SJSA1 (cell line): ENCODE measurements at places on chromosomes 6 and 20.

GRCh38 chr6:148678682-148679081, 68.1 kb upstream of the UST start:
- no peak for DNase-seq

DNA sequence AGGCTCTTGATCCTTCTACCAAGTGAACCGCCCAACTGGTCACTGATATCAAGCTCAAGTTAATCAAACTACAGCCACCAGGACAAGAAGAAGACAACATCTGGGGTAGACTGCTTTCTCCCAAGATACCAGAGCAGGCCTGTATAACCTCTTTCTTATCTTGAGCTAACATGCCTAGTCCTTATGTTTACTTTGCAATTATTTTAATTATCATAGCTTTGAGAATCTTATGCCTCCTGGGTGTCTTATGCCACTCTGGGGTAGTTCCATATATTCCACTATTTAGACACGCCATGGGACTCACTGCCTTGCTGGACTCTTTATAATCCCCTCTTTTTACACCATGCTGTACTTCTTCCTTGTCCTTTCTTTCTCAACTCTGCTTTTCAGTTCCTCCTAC, 41.5 kb upstream of the ECI2 start:
- DNase-seq, result no peak

GRCh38 chr6:147534116-147534860, 25.8 kb downstream of the SAMD5 start:
- DNase-seq, result no peak

DNA sequence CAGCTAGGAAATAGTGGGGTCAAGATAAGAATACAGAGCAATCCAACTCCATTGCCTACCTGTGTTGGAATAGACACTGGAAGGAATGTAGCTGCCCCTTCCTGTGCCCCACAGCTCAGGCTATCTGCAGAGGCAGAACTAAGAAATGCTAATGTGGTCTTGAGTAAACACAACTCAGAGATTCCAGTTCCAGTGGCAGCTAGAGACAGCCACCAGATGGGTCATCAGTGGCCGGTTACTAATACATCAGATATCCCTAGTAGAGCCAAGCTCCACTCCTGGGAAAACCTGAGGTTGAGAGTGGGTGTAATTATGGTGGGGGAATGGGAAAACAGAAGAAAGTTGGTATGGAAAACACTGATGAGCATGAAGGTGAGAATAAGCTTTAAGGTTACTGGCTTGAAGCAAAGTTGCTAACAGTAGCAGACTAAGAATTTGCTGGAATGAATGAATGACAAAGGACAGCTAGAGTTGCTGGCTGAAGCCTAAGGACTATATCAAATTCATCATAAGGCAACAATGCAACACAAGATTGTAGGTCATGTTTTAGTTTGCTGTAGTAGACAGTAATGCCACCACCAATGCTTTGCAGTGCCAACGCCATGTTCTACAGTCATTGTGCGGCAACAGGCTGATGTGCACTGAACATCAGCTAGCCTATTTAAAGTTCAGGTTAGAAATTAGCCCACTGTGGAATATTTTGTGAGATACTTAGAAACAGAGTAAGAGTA, 28.3 kb upstream of the FAM83C start:
- peak; percentile 84 for DNase-seq

- no peak for DNase-seq
Measured at GRCh38 chr6:13098793-13099570, 229.4 kb downstream of the TBC1D7 start.

DNA sequence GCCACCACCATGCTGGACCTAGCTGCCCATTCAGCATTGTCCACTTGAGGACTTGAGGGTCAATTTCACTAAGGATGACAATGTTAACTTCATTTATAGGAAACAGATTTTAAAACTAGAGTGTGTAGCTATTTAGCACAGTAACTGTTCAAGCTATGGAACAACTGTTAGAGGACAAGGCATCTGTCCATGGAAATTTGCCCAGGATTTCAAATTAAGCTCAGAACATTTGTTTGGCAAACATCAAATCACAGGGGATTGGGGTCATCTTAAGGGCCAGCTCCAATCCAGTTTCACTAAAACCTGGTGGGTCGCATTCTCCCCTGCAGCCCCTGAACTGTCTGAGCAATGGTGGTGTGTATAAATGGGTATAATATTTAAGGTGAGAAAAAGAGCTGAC, 35.1 kb downstream of the PM20D2 start:
- DNase-seq, result no peak

GRCh38 chr20:46174469-46175126, 56.5 kb downstream of the CD40 start:
- DNase-seq, result no peak

DNA sequence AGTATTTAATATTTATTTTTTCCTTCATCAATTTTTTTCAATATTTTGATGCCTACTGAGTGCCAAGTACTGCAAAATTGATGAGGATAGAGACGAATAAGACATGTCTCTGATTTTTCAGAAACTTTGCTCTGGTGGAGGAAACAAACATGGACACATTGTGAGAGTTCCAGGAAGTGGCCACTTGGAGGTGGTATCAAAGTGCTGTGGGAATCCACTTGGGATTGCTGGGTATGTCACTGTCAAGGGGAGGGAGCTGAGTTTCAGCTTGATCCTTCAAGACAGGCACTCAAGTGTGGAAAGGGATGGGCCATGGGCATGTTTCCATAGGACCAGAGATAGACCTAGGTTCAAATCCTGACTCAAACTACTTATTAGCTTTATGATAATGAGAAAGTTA, 24.5 kb upstream of the ABCC10 start:
- DNase-seq, result no peak

DNA sequence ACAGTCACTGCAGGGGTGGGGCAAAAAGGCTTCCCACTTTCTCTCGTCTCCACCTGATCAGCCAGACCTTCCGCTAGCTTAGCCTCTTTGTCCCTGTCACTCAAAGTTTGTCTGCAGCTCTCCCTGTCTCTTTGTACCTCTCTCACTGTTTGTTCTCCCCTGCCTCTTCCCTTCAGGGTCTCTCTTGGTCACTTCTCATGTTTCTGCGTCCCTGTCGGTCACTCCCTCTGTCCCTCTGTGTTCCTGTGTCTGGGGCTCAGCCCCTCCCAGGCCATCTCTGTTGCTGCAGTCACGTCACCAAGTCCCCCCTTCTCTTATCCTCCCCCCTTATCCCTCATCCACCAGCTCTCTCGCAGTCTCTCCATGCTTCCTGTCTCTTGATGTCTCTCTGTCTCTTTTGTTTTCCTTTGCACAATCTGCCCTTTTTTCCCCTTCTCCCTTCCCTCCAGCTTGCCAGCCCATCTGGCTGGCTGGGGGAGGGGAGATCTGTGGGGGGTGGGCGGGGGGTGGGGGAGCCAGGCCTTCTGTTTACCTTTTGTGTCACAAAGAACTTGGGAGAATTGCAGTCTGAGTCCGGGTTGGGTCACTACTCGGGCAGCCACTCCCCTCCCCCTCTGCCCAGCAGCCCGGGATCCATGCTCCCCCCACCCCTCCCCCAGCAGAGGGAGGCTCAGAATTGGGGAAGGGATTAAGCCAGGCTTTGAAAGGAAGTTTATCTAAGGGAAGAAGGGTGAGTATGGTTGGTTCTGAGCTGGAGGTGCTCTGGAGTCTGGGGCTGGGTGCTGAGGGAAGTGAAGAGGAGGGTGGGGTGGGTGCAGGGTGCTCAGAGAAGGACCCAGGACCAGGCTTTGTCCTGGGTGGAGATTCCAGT, 32.3 kb downstream of the FOXP4 start:
- peak; percentile 77 for DNase-seq

GRCh38 chr6:106098383-106099234, 12.5 kb downstream of the PRDM1 start:
- peak; percentile 52 for DNase-seq

- DNase-seq, result no peak
Measured at GRCh38 chr6:167781868-167782267, 44.8 kb upstream of the AFDN start.

GRCh38 chr6:88574031-88574430, 389.4 kb downstream of the RNGTT start:
- no peak for DNase-seq

GRCh38 chr6:114581293-114581692, 238.5 kb upstream of the HS3ST5 start:
- DNase-seq, result no peak

- no peak for DNase-seq
Measured at GRCh38 chr20:34632870-34633452, 43.9 kb downstream of the PIGU start.

DNA sequence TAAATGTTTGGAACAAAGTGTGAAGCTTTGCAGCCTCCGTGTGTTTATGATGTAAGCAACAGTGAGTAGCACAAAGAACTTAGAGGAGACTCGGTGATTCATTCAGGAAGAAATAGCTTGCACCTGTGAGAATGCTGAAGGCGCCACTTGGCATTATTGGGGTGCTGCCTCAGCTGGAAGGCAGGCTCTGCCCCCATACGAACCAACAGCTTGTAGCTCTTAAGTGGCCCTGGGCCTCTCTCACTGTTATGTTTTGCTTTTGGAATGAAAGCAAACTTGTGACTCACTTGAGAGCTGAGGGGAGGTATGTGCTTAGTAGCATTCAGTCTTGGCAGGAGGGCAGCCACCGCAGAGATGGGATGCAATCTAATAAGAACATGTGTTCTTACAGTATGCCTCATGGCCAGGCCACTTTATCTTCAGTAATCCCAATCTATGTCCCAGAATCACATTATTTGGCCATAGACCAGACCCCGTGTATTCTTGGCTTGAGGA, 310.7 kb downstream of the EYA4 start:
- peak; percentile 72 for DNase-seq

- no peak for DNase-seq
Measured at GRCh38 chr20:49230561-49231133, 11.4 kb downstream of the DDX27 start.

- DNase-seq, result no peak
Measured at GRCh38 chr6:165605901-165606739, 56.9 kb downstream of the PDE10A start.

DNA sequence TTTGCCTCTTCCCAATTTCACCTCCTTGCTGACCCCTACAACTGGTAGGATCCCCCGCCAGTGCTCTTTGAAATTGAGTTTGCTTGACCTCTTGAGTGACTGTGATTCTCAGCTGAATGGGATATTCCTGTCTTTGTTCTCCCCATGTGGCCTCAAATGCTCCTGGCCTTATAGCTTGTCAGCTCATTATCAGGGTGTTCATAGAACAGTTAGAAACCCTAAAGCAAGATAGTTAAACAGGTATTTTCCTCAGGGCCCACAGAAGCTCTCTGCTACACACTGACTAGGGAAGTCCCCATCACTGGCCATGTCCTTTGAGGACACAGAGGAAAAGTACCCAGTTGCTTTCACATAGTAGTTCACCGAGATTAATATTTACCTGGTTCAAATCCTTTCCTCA, 211.5 kb upstream of the DTNBP1 start:
- DNase-seq, result no peak

DNA sequence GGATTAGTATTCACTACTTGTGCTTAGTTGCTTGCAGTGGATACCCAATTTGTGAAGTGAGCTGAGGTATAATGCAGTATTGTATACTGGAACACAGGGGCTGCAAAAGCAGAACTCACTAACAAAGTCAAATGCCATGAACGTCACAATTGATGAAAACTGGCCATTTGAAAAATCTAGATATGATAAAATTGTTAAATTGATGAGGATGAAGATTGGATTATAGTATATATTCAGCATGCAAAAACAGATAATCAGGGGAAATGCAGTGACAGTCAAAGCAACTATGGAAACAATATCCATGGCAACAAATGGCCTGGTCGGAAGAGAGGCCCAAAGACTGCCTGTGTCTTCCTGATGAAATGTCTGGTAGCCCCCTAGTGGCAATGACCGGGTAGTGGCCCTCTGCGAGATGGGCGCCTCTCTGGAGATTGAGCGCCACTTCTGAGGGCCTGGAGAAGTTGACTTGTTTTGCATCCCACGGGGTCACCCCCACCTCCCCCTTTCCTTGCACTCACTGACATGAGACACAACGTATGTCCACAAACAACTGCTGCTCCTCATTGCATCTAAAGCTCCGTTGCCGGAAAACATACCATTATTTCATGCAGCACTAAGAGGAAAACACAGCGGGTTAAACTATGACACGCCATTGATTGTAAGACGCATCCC, 43.6 kb downstream of the C6orf15 start:
- DNase-seq, result peak; percentile 68

DNA sequence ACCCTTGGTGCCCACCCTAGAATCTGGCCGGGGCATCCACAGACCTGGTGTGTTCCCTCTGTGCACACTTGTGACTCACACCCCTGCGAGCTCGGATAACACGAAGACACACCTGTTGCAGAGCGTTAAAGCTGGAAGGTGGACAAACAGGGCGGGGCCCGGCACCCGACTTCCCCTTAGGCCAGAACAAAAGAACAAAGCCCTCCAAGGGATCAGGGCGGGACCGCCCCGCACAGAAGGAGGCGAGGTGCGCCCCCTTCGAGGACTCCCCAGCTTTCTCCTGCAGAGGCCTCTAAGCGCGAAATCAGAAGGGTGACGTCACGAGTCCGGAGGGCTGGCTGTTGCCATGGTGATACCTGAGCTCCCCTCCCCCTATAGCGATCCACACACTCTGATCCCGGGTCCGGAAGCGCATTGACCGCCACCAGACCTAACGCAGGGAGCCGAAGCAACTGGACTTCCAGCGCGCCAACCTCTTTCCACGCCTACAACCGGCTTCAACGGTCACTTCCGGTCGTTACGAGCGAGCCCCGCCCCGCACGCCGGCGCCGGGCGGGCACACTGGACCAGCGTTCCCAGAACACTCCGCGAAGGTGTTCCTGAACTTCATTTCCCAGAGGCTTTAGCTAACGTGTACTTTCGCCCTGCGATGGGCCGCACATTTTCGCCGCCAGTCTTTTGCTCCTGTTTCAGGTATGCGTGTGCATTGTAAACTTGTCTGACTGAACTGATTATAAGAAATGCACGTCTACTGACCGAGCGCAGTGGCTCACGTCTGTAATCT, at the start of gene ZNF184:
TSS of gene ZNF184 (minus strand) at position 489 of the 784 bp plus-strand sequence. CDS start 811 bp downstream, outside the sequence.
- peak; percentile 96 for DNase-seq

GRCh38 chr6:152263582-152263981, 373.6 kb downstream of the SYNE1 start:
- DNase-seq, result no peak

DNA sequence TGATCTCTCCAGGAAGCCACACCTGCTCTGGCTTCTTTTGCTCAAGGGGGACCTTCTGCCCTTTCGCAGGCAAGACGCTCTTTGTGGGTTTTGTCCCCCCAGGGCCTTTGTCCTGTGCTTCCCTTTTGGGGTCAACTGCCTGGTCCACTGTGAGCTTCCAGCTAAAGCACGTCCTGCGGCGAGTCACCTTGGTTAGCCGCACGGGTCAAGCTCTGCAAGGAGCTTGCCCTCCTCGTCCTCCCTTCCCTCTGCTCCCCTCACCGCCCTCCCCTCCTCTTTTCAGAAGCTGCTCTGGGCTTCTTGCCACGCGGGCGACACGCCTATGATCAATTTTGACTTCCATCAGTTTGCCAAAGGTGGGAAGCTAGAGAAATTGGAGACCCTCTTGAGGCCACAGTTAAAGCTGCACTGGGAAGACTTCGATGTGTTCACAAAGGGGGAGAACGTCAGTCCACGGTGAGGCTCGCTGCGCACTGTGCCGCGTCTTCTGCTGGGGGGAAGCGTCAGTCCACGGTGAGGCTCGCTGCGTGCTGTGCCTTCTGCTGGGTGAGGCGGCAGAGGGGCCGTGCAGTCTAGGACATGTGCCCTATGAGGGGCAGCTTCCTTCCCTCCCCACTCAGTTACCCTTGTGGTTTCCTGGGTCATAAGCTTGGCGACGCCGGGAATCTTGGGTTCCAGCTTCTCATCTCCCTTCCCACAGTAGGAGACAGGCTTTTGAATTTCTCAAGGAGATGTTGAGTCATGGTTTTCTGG, 80.2 kb downstream of the SYNJ2 start:
- DNase-seq, result no peak
